ENCODE measurements at places on chromosomes 7 and 10.

DNA sequence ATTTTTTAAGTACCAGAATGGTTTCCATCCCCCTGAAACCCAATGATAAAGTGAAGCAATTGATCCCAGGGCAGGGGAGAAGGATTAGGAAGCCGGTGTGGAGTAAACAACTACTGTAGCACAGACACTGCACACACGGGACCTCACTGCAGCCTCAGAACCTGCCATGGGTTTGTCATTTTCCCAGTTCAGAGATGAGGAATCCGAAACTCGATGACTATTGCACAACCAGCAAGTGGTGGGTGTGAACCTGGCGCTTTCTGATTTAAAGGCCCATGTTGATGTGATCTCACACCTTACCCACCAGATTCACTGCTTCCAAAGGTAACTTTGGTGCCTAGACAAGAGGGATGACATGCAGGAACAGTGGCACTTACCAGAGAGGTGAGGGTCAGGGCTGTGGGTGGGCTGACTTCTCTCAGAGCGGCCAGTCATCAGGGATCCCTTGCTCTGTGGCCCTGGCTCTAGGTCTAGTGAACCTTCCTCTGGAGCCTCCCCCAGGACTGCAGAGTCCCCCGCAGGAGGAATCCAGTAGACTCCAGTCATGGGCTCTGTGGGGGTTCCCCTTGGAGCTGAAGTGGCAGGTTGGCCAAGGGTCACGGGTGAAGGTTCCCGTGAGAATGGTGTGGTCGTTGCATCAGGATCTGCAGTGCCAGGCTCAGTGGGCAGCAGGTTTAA is 62.8 kb downstream of the PKD1L1 start:
- no peak for DNase-seq

GRCh38 chr7:149214020-149214720 is 18.8 kb downstream of the ZNF282 start:
- DNase-seq, result no peak

GRCh38 chr7:81632418-81632817 is 137.4 kb downstream of the HGF start:
- no peak for DNase-seq

GRCh38 chr7:50595491-50596102 is 30.4 kb upstream of the DDC start:
- no peak for DNase-seq

- no peak for DNase-seq
These were observed 33.5 kb downstream of the HTRA1 start for GRCh38 chr10:122494833-122495232.

DNA sequence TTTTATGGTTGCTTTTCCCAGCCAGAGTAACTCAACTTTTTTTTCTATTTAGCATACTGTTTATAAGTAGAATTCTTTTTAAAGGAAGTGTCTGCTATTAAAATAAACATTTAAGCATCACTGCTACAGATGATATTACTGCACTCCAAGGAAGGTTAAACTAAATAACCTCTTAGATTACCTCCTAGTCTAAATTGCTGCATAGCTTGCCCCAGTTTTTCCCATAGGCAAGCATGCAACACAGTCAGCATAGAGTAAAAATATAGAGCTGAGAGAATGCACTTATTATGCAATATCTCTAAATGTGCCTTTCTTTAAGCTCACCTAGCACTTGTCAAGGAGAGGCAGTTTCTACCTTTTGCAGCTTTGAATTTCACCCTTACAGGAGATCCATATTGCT is 1392.4 kb upstream of the CELF2 start:
- no peak for DNase-seq

DNA sequence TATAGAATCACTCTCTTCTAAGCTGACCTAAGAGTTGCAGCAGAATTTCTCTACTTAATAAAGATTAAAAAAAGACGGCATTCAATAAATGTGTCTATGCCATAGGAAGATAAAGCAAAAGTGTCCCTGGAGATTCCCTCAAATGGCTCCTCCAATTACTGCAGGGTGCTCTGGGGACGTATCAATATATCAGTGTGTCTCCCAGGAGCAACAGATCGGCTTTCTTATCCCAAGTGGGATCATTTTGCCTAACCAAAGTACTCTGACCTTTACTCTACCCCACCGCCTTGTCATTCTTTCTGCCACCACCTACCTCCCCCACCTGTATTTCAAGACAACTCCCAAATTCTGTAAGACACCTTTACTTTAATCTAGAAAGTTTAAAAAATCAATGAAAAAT is 202.0 kb upstream of the SEMA3C start:
- no peak for DNase-seq

GRCh38 chr7:39574673-39575349 is 8.6 kb downstream of the YAE1 start:
- no peak for DNase-seq

GRCh38 chr7:85065888-85066485 is 120.9 kb downstream of the SEMA3D start:
- DNase-seq, result no peak

GRCh38 chr10:72759584-72759983 is 67.6 kb downstream of the MCU start:
- DNase-seq, result no peak

DNA sequence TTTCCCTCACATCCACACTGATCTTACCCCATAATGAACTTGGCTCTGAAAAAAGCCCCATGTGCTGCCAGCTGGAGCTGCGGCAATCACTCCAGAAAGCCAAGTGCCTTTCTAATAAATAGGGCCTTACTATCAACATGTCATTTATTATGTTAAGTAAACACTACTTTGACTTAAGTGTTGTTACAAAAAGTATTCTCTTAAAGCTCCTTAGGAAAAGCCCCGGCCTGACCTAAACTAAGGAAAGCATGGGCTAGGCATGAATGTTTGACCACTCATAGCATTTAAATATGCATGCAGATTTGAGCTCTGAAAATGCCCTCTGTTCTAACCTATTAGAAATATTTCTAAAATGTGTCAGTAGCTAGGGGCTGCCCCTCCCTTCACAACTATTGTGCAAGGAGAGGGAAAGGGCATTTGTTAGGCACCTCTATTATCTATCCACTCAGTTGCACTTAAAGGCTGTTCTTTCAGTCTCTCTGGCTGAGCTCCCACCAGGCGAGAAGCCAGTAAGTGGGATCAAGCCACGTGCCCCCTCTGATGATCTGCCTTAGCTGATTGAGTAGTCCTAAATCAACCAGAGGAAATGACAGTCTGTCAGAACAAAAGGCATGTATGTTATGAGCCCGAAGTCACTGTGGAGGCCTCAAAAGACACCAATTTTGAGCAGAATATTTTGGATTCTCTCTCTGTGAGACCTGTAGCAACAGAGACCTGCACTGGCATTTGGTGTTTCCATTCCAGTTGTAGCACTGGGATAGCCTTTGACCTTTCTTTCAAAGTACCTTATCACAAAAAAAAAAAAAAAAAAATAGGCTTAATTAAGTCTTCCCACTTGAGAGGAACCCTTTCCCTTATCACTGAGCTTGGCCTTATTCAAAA is 77.1 kb downstream of the ITGB8 start:
- DNase-seq, result no peak

GRCh38 chr7:110877016-110877415 is 213.9 kb upstream of the LRRN3 start:
- DNase-seq, result no peak

DNA sequence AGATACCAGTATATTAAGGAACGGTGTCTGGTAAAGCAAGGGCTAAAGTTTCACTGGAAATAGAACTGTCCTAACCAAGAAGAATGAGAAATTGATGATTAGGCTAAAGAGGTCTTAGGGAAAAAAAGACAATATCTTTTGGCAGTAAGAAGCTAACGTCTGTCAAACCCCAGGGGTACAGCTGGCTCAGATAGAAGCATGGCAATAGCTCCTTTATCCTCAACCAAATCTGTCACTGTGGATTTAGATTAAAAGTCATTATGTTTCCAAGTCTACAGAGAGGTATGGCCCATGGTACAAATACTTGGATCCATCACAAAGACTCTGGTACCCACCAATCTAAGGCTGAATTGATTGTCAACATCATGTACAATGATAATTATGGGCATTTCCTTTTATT is 8.6 kb upstream of the SLC16A9 start:
- DNase-seq, result no peak

DNA sequence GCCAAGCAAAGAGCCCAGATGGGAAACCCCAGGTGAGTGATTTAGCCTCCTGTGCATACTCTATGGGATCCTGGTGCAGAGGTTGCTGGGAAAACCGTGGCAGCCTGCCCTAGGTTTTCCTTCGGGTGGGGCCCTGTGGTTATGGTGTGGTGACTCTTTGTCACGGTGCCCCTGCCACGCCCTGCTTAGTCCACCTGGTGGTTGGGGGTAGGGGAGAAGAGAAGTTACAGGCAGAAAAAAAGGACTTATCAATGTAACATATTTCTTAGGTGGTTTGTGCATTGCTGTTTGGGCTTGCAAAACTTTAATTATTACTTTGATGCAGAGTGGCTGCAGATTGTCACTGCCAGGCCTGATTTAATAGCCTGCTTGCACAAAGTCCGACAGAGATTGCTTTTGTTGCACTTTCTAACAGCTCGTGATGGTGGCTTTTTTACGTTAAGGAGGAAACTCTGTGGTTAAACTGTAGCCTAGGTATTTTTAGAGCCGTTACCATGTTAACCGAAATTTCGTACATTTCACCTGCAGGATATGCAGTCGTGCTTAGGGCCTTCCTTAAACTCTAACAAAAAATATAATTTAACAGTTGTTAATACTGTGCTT is 197.4 kb downstream of the RNLS start:
- DNase-seq, result no peak

- DNase-seq, result no peak
These were observed 33.8 kb upstream of the ICA1 start for GRCh38 chr7:8295638-8296361.

DNA sequence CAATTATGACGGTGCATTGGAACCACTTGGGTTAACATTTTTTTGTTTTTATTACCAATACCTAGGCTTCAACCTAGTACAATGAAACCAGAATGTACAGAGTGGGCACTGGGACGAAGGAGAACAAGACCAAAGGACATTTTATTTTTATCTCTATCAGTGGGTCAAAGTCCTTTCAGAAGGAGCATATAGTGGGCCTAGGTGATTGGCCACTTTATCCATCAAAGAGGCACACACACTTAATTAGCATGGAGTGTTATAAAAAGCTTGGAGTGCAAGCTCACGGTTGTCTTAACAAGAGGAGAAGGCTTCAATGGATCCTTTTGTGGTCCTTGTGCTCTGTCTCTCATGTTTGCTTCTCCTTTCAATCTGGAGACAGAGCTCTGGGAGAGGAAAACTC is at the start of gene CYP2C19:
CYP2C19 (plus strand) TSS at position 289 of the 400 bp plus-strand sequence; CDS start at position 314, 25 bp downstream.
- DNase-seq, result no peak

DNA sequence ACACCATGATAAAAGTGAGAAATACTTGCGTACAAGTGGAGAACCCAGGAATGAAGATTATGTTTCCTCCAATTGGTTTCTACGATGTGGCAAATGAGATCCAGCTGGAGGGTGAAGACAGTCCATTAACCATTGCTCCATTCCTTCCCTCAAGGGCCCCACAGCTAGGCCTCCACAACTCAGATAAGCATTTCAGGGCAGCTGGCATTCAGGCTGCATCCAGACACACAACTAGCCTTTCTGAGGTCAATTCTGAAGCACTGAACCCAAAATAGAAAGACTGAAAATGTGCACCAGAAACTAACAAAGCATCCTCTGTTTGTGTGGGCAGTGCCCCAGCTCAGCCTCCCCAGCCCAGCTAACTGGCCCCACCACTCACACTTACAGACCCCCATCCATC is 94.8 kb downstream of the GSAP start:
- no peak for DNase-seq

- DNase-seq, result no peak
These were observed 16.1 kb downstream of the TARP start for GRCh38 chr7:38257350-38257677.

GRCh38 chr10:5634918-5635317 is 31.5 kb downstream of the ASB13 start:
- no peak for DNase-seq

- DNase-seq, result no peak
These were observed 42.0 kb downstream of the CDK6 start for GRCh38 chr7:92794391-92794790.

- no peak for DNase-seq
These were observed 6.9 kb upstream of the AOC1 start for GRCh38 chr7:150845421-150845861.

DNA sequence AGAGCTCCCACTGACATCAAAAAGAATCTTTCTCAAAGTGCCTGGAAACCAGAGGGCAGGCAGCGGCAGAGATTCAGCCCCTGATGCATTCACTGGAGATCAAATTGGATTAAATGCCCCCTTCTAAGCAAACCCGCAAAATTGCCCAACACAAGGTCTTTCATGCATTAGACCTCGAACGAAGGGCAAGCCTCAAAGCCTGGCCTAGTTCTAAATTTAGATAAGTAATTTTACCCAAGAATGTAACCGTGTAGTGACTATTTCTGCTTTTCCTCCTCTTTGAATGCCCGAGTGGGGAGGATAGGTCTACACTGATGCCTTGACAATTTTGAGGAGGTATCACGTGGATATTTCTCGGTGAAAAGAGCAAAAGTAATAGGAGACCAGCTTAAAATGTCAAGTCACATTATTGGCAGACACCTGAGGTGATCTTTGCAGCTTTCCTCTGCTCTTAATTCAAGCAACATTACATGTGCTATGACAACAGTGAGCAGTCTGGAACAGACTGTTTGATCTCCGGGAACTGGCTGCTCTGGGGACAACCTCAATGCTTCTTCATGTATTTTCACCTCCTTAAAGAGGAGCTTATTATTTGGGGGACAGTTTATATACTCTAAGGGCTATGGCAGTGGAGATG is 1263.5 kb upstream of the AUTS2 start:
- no peak for DNase-seq

DNA sequence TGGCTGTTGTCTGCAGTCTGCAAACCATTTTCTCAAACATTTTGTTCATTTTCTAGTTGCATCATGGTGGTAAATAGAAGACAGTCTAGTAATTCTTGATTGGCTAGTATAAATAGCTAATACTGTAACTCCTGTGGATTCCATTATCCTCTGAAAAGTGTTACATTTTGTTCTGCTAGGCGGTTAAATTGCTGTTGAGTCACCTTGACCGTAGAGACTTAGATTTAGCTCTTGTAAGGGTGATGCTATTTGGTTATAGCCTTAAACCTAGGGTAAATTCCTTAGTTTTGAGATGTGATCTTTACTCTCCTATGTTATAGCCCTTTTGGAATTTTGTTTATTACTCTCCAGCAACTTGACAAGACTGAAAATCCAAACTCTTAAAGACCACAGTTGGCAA is 58.8 kb downstream of the SHOC2 start:
- DNase-seq, result no peak

GRCh38 chr7:133234961-133235875 is 17.7 kb upstream of the EXOC4 start:
- no peak for DNase-seq
